ENCODE measurements at places on chromosomes 2 and 18.

- no peak overlapping the region for H3K27ac ChIP-seq
- H3K4me3 ChIP-seq, result no peak overlapping the region
- peaks cover 9% of the 10 kb centered on the region for H3K4me1 ChIP-seq
Observed at GRCh38 chr2:37897511-37897910, 27.6 kb upstream of the RMDN2 start.

GRCh38 chr2:24620936-24621335 is 129.9 kb downstream of the NCOA1 start:
- H3K36me3 ChIP-seq, result no peaks in the 10 kb centered on the region
- no peaks in the 10 kb centered on the region for H3K27me3 ChIP-seq
- peaks cover 12% of the 10 kb centered on the region for H3K4me1 ChIP-seq

- H3K36me3 ChIP-seq, result peaks cover 1% of the 10 kb centered on the region
- peaks cover 5% of the 10 kb centered on the region for H3K4me1 ChIP-seq
- H3K27me3 ChIP-seq, result no peaks in the 10 kb centered on the region
- no peak overlapping the region for H3K4me3 ChIP-seq
- no peak overlapping the region for H3K27ac ChIP-seq
Observed at GRCh38 chr2:16911746-16912145, 246.1 kb upstream of the CYRIA start.

GRCh38 chr2:217773539-217773938 is 229.3 kb downstream of the TNS1 start:
- DNase-seq, result no peak
- peaks cover 13% of the 10 kb centered on the region for H3K27me3 ChIP-seq
- no peak overlapping the region for H3K4me3 ChIP-seq
- no peaks in the 10 kb centered on the region for H3K36me3 ChIP-seq
- no peaks in the 10 kb centered on the region for H3K4me1 ChIP-seq
- H3K27ac ChIP-seq, result no peak overlapping the region
